ENCODE measurements at places on chromosomes 7 and 10.
A peak's percentile ranks its signal among the peaks of the same experiment; 100 is the strongest.

DNA sequence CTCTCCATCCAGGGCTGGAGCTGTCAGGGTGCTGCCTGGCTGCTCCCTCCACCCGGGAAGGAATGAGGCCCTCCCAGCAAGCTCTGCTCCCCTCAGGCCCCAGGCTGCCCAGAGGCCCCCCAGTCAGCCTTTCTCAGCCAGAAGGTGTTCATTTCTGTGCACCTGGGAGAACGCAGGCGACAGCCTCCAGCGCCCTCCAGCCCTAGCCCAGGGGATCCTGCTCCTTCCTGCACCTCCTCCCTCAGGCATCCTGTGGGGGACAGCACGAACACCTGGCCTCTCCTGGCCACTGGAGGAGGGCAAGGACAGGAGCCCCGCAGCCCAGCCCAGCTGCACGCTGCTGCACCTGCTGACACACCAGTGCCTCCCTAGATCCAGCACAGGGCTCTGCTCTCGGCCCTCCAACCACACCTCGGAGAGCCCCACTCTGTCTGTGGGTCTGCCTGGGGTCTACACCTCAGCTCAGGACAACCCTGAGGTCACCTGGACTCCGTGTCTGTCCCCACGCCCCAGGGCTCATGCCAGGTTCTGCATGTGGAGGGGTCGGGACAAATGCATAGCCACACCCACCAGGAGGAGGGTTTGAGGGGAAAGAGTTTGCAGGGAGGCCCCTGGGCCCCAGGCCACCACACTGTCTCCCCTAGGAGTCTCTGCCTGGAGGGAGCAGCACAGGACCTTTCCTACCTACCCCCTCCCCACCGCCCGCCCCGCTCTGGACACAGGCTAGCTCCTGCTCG, 7.4 kb upstream of the PWWP2B start:
- DNase-seq = no peak

- DNase-seq = no peak
Measured at GRCh38 chr7:95737828-95738505, 34.4 kb upstream of the DYNC1I1 start.

- no peak for DNase-seq
Measured at GRCh38 chr7:121503039-121503438, 106.9 kb upstream of the FAM3C start.

- DNase-seq = no peak
Measured at GRCh38 chr10:23445591-23445990, 6.7 kb downstream of the OTUD1 start.

DNA sequence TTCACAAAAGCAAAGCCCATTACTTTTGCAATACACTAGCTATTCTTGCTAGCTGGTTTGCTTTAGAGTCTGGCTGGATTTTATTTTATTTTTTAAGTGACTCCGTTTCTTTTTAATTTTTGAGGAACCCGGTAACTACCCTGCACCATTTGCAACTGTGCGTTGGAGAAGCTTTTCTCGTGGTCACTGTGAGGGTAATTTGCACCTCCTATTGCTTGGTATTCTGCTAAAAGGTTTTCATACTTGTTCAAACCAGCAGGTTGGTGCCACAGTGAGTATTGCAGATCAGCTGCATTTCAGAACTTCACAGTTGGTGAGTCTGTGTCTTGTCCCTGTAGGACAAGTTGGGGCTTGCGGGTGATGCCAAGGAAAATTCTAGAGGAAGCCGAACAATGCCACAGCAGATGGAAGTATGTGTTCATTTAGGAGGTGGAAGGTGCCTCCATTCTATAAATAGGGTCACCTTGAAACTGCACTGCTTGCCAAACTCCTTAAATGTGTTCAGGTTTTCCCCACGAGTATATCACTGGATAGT, 3.9 kb upstream of the NMT2 start:
- DNase-seq = no peak

DNA sequence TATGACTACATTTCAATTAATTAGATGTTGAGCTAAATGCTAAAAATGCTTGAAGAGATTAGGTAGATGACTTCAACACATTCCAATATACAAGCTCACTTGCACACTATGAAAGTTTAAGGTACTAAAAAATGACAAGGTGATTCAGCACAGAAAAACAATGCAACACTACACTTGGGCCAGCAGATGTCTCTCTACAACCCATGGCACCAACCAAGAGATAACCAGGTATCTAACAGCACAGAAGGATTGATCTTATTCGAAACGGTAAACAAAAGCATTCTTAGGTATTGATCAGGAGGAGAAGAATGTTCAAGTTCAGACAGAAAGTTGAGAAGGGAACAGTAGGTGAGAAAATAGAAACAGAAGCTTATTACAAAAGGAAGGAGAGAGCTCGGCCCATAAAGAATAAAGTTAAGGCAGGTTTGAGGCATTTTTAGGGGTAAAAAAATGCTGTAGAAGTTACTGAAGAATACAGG, 248.2 kb upstream of the KLF14 start:
- DNase-seq = peak; percentile 49

GRCh38 chr7:31875424-31875823, 188.4 kb downstream of the PPP1R17 start:
- no peak for DNase-seq

DNA sequence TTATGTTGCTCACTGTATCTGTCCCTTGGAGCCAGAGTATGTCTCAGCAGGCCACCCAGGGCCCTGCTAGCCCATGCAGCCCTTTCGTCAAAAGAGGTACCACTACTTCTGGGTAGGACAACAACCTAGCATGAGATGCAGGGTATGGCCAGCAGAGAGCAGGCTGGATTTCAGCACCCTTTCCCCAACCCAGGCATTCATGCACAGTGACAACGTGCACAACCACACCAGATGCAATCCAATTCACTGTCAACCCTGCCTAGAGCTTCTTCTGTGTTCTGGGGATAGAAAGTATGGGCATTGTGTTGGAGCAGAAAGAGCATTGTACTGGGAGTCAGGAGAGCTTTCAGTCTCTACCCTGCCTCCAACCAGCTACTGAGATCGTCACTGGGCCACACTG, 37.9 kb downstream of the JAZF1 start:
- no peak for DNase-seq

DNA sequence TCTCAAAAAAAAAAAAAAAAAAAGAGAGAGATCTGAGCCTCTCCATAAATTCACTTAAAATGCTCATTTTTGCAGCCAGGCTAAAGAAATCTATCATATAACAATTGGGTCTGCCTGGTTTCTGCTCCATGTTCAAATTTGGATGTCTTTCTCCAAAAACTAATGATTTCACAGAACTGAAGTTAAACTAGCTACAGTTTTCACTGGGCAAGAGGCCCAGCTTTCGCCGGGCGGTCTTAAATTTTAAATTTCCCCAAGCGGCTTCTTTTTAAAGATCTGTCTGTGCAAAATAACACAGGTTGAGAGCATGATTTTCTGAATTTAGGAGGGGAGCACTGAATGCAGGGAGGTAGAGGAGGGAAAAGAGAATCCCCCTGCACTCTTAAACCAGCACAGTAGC, 603.4 kb downstream of the KCNMA1 start:
- no peak for DNase-seq

- DNase-seq = no peak
Measured at GRCh38 chr7:4154882-4155535, 527.1 kb upstream of the FOXK1 start.

DNA sequence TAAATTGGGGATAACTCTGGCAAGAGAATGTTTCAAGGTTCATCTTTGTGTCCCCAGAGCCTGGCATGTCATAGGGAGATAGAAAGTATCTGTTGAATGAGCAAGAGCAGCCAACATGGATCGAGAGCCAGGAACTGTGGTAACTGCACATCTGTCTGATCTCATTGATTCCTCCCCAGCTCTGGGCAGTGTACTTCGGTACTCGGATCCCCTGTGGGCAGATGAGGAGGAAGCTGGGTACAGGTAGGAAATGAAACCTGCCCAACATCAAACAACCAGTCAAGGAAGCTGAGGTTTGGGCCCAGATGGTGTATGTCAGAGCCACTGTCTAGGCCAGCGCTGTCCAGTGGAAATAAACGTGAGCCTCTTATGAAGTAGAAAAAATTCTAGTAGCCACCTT, 76.4 kb downstream of the GRK5 start:
- DNase-seq = no peak

- no peak for DNase-seq
Measured at GRCh38 chr10:46787321-46787615, 124.0 kb upstream of the PTPN20 start.

DNA sequence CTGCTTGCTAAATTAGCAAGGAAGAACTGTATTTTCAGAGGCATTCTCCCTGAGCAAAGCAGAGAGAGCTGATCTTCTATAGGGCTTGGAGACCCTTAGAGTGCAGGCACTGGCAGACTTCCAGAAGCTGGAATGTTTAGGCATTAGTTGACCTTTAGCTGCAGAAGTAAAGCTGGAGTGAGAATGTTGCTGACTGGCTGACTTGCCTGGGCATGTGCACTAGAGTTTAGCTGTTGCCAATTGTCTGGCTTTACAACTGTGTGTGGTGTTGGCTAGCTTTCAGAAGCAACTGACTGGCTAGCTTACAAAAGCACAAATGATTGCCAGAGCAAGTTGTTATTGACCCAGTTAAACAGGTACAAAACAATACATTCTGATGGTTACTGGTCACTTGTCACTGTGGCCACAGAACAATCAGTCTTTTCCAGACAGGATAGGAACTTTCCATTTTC, 25.1 kb downstream of the FAM13C start:
- DNase-seq = no peak

DNA sequence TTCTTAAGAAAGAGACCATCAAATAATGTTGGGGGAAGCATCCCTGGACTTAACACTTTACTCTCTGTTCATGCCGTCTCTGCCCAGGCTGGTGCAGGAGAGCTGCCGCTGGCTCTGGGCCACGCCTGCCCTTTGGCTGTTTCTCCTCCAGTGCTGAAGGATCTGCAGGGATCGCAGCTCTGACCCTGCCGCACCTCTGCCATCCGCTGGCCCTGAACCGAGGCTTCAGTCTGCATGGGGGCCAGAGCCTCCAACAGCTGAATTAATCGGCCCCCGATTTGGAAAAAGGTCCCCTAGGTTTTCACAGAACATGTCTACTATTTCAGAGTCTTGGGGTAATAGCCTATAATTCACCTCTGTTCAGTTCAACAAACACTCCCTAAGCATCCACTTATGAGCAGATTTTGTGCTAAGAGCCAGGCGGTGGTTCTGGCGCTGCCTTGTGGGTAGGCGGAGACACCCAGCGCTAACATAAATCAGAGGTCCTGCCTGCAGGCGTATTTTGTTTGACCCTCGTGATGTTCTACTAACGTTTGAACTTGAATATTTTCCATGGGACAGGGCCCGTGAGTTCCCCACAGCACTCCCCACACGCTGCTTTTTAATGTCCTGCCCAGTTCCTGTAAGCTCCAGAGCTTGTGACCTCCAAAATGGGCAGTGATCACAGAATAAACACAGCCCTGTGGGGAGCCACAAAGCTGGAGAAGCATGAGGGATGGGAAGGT, 99.0 kb downstream of the DYNC2I1 start:
- DNase-seq = no peak

GRCh38 chr10:48789486-48790456, 105.1 kb downstream of the WDFY4 start:
- DNase-seq = no peak

GRCh38 chr10:62805231-62806099, 945 bp downstream of the ADO start:
- DNase-seq = peak; percentile 71

- no peak for DNase-seq
Measured at GRCh38 chr10:227014-227413, 91.8 kb downstream of the ZMYND11 start.

- no peak for DNase-seq
Measured at GRCh38 chr10:71684356-71685173, 35.0 kb downstream of the C10orf105 start.

- no peak for DNase-seq
Measured at GRCh38 chr10:113743594-113743993, 7.9 kb upstream of the PLEKHS1 start.

DNA sequence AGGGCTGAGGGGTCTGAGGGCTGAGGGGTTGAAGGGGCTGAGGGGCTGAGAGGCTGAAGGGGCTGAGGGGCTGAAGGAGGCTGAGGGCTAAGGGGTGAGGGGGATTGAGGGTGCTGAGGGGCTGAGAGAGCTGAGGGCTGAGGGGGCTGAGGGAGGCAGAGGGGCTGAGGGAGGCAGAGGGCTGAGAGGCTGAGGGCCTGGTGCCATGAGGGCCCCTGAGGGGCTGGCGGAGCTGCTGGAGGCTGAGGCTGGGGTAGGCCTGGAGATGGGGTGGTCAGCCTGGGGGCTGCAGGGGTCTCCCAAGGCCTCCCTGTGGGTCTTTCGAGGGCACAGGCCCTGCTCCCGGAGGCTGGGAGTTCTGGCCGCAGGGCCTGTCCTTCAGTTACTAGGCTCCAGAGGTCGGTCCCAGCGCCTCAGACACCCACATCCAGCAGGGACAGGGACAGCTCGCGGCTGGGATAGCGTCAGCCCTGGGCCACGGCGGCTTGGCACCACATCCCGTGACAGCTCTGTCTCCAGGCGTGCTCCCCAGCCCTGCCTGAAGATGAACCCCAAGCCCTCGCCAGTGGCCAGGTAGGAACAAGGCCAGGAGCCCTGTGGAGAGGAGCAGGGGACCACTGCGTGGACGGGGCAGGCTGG, 16.9 kb downstream of the MYO1G start:
- peak; percentile 59 for DNase-seq

DNA sequence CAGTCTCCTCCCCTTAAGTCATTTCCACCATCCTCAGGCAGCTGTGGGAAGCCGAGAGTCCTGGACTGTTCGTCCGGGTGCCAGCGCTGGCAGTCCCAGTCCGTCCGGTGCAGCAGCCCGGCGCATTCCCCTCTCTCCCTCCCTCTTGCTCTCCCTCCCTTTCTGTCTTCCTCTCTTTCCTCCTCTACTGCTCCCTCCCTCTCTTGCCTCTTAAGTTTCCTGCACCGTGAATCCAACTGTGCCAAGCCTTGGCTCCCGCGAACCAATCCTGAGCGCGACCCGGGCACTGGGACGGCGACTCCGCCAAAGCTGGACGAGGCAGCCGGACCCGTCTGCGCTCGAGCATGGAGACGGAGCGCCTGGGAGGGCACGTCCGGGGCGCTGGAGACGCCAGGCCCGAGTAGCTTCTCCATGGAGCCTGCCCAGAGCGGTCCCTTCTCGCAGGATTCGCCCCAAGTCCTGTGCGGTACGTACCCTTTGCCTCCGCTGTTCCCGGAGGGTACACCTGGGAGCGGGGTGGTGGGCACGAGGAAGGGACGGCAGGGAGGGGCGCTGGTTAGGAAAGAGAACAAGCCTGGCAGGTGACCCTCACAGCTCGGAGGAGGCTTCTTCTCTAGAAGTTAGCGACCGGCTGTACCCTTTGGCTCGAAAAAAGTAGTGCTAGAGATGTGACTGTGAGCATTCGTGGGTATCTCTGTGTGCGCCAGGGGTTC, 1.0 kb downstream of the NXPH1 start:
- peak; percentile 52 for DNase-seq

GRCh38 chr7:150953061-150953997, 24.8 kb downstream of the KCNH2 start:
- DNase-seq = no peak

- no peak for DNase-seq
Measured at GRCh38 chr7:123612024-123612423, 10.4 kb downstream of the ASB15 start.
